ENCODE measurements at places on chromosomes 6 and 20.

DNA sequence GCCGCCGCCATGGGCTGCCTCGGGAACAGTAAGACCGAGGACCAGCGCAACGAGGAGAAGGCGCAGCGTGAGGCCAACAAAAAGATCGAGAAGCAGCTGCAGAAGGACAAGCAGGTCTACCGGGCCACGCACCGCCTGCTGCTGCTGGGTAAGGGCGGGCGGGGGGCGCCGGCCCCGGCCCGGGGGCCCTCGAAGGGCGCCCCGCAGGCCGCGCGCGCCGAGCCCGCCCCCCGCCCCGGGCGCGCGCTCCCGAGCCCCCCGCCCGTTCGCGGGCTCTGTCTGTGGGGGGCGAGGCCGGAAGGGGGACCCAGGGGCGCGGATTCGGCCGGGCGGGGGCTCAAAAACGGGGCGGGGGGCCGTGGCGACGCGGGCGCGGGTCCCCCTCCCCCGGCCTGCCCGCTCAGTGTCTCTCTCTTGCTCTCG, 39.2 kb downstream of the GNAS start:
- peak overlapping the region; percentile 91 for H3K4me3 ChIP-seq
- H3K27ac ChIP-seq: peak overlapping the region; percentile 100
- no peaks in the 10 kb centered on the region for H3K36me3 ChIP-seq

- H3K27ac ChIP-seq: no peak overlapping the region
- H3K4me3 ChIP-seq: no peak overlapping the region
- H3K36me3 ChIP-seq: no peaks in the 10 kb centered on the region
- no peak for DNase-seq
- H3K4me1 ChIP-seq: no peaks in the 10 kb centered on the region
- no peaks in the 10 kb centered on the region for H3K27me3 ChIP-seq
Measured at GRCh38 chr6:4264081-4264480, 128.7 kb upstream of the ECI2 start.

DNA sequence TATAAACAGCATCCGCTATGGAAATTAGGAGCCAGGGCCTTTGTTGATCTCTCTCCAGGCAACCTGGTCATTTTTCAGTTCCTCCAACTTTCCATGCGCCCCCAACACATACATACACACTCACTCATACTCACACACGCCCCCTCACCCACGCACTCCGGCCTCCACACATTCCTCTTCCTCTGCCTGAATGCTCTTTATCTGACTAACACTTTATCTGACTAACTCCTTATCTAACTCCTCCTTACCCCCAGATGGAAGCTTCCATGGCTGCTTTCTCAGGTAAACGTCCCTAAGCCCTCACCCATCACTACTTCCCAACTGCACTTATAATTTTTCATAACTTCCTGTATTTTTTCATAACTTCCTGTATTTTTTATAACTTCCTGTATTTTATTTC, 17.4 kb downstream of the CASS4 start:
- no peak overlapping the region for H3K4me3 ChIP-seq
- DNase-seq: peak; percentile 15
- H3K4me1 ChIP-seq: no peaks in the 10 kb centered on the region

DNA sequence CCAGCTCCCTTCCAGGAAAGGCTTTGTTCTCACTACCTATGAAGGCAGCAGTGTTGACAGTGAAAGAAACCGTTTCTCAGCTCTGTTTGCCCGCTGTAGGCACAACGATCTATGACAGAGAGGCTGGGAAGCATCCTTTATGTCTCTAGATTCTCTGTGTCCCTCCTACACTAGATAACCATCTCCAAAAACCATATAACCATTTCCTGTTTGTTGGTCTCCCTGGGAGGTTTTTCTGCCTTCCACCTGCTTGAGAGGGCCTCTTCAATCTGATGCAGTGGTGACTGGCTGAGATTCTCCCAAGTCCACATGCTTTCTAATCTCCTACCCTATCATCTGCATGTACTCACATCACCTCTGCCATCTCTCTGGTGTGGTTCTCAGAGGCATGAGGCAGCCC, 32.0 kb upstream of the TMEM217 start:
- H3K4me1 ChIP-seq: peaks cover 2% of the 10 kb centered on the region
- no peaks in the 10 kb centered on the region for H3K27me3 ChIP-seq
- peaks cover 70% of the 10 kb centered on the region for H3K36me3 ChIP-seq
- H3K27ac ChIP-seq: no peak overlapping the region

- H3K36me3 ChIP-seq: no peaks in the 10 kb centered on the region
- H3K27ac ChIP-seq: no peak overlapping the region
- H3K4me1 ChIP-seq: no peaks in the 10 kb centered on the region
Measured at GRCh38 chr6:1942834-1943233, 302.6 kb downstream of the GMDS start.

DNA sequence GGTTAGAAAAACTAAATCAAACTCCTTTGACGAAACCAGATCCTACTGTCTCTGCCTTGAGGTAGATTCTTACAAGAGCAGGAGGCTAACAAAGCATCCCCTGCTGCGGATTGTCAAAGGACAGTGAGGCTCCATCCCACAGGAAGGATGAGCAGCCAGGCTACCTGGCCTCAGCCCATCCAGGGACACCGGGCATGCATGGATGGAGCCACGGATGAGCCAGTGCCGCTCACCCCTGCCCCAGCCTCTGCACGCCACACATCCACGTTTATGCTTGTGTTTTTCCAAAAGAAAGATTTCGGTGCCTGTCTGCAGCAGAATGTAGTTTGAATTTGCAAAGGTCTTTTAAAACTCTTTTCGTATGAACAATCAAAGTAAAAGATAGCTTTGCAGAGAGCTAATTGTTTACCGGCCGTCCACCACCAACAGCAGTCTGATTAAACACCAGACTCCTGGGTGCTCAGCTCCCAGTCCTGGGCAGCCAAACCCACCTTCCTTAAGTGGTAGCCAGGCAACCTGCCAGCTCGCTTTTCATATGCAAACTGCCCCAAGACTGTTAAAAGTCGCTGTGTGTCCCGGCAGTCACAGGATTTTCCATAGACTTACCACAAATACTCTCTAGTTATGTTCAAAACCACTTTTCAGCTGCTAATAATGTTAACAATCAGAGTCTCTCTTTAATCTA, 999 bp downstream of the THBS2 start:
- H3K27me3 ChIP-seq: no peaks in the 10 kb centered on the region
- H3K4me1 ChIP-seq: no peaks in the 10 kb centered on the region

DNA sequence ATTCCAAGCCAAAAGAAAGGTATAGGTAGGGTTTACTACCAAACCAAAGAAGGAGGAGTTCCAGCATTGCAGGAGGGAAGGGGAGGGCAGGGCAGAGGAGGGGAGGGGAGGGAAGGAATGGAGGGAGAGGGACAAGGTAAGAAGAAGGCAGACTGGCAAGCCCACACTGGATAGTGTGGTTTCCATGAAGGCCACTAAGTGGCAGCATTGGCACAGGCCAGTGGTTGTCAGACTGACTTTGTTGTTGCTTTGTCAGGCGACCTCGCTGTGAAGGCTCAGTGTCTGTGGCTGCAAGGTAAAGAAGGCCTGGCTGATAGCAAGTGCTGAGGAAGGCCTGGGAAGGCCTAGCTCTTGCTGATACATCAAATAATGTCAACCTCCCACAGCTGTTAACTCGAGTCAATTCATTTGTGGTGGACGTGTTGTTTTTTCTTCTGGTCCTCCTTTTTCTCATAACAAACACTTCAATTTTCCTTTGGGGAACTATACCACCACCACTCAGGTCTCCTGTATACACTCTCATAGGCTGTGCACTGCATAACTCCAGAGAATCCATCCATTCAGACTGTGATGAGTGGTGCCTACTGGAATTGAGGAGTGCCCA, 7.7 kb upstream of the ZNF334 start:
- no peaks in the 10 kb centered on the region for H3K36me3 ChIP-seq
- no peaks in the 10 kb centered on the region for H3K4me1 ChIP-seq
- H3K27ac ChIP-seq: no peak overlapping the region
- H3K27me3 ChIP-seq: peaks cover 17% of the 10 kb centered on the region

All from tibial artery (tissue), 4 donors.